ENCODE measurements at places on chromosomes 12 and 14.

DNA sequence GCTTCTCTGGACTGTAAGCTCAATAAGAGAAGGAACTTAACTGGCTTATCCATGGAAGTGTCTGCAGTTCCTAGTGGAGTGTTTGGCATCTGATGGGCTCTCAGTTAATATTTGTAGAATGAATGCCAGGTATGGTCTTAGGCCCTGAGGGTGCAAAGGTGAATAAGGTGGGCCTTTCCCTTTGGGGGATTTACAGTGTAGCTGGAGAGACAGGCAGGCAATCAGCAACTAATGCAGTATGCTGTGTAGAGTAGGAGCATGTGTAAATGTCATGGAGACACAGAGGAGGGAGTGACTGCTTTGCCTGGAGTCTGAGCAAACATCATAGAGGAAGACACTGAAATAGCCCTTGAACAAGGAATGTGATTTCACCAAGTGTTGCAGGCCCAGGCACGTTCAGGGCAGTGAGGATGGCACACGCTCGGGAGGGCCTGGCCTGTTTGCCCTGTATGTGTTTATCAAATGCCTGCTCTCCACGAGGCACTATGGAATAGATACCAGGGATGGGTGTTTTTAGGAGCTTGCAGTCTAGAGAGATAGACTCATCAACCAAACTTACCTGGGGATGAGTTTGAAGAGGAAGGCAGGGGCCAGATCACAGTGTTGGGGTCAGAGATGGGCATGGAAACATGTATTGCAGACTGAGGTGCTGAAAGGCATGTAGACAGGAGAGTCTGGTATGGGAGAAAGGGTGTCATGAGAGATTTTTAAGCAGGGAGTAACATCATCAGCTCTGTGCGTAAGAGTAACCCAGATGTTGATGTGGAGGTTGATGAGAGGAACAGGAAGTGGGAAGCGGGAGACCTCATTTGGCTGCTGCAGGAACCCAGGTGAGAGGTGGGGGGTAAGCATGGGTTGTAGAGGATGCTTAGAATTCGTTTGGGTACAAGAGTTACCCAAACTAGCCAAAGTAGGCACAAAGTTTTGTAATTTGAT, 54.1 kb downstream of the PLXNC1 start:
- DNase-seq, result no peak

- no peak for DNase-seq
Measured at GRCh38 chr14:91714805-91715204, 17.1 kb downstream of the CATSPERB start.

GRCh38 chr14:87960013-87960787, 32.8 kb downstream of the GALC start:
- DNase-seq, result no peak

- DNase-seq, result no peak
Measured at GRCh38 chr14:85333313-85333712, 196.6 kb upstream of the FLRT2 start.
